Body of pancreas (tissue), 4 donors: ENCODE measurements at places on chromosomes 3 and 15. TPM values are rescaled to one million over a fixed set of nuclear protein-coding genes. Genes with fewer than 3 reads are reported as not detected.

DNA sequence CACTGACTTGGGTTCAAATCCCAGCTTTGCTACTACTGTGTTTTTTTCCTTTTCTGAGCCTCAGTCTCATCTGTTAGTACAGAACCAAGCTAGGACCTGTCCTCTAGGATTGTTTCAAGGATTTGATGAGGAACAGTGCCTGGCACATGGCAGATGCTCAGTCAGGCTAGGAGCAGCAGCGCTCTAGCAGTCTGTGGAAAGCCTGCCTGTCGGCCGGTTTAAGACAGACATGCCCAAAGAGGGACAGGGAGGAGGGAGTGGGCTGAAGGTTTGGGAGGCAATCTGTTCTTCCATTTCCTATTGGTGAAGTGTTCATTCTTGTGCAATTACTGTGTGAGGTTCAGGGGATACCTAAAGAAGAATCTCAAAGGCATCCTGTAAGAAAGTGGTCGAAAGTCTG lies 35.1 kb upstream of the RGMA start:
- DNase-seq = no peak

DNA sequence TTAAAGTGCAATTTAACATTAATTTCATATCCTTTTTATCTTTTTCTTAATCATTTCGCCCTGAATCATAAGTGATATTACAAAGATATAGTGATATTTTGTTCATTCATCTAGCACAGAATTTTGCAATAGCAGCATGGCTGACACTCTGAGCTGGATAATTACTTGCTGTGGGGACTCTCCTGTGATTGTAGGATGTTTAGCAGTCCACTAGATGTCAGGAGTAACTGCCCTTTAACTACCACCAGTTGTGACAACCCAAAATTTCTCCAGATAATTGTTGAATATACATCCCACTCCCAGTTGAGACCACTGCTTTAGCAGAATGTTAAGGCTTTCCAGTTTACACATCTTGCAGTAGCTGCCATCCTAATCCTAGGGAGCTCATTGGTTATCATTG lies 196.8 kb upstream of the MBNL1 start:
- no peak for DNase-seq

- peak; percentile 26 for DNase-seq
These were observed 246.7 kb downstream of the LPP start for GRCh38 chr3:188400494-188401243.

NOX5 gene
- not detected for total RNA-seq

FEZF2 gene
- total RNA-seq = not detected

TRAIP gene
- total RNA-seq = 1.8 TPM

BLM gene
- 1.3 TPM for total RNA-seq

DNA sequence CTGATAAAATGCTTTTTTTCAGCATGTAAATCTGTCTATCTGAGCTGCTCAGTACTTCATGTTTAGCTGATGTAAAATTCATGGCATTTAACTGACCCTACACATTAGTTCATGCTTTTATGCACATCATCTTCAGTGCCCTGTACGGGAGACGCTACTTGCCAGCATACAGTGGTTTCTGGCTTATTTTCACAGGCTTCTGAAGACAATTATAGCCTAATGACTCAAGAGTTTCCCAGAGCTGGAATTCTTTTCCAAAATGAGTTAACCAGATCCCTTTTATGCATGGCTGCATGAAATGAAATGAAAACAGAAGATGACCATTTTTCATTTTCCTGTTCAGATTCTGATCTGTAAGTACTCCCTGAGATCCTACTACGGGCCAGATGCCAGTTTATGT lies 1061.5 kb downstream of the ROBO2 start:
- no peak for DNase-seq

DNA sequence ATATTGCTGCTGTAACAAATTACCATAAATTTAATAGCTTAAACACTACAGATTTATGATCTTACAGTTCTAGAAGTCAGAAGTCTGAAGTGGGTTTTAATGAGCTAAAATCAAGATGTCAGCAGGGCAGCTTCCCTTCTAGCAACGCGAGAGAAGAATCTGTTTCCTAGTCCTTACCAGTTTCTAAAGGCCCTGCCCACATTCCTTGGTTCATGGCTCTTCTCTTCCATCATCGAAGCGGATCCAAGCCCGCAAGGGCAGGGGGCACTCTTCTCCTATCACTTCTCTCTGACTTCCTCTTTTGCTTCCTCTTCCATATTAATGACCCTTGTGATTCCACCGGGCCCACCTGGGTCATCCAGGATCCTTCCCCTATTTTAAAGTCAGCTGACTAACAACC lies 16.1 kb downstream of the MINDY4B start:
- no peak for DNase-seq

ECE2 gene
- 11.7 TPM for total RNA-seq

DNA sequence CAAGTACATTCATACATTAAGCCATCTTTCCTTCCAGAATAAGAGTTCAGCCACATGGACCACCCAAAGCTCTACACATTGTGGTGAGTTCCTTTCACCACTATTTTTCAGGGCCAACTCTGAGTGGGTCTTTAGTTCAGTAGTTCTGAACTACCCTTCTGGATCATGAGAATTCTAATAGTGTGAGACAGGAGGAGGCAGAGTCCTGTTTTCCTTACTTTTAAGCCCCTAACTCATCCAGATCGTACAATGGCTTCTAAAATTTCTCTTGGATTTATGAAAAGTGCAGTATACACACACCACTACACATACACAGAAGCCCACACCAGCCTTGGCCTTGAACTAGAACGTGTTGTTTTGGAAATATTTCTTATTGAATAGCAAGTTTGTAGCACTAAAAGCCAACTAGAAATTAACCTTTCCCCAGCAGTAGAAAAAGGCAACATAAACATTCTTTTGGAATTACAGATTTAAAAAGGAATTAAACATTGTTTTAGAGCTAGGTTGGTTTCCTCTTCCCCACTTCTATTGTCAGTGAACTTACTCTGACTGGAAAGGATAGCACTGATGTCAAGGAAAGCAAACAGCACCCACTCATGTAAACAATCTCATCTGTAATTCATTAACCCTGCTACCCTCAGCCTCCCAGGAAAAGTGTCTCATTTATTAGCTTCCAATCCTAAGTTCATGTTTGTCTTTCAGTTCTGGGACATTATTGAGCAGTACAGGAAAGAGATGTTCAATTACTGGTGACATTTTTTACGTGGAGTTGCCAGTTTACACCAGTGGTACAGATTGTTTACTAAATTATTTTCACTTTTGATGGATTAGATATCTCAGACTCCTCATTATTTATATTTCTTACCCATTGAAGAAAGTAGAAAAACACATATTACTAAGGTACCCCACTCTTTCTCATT lies 95.7 kb upstream of the AGTR1 start:
- DNase-seq = no peak

PROK2 gene
- total RNA-seq = not detected

PGBD4 gene
- 1.0 TPM for total RNA-seq
